Subcutaneous preadipocyte (primary cell): ENCODE measurements at places on chromosomes 2 and 18. TPM values are rescaled to one million over a fixed set of nuclear protein-coding genes. Genes with fewer than 3 reads are reported as not detected.

LAMA3 gene
- total RNA-seq = 3.9 and 6.6 TPM in 2 replicates

WDR43 gene
- 83.0 and 159 TPM in 2 replicates for total RNA-seq

SATB2 gene
- total RNA-seq = 10.3 and 11.1 TPM in 2 replicates

CDH2 gene
- total RNA-seq = 1.1 and 5.7 TPM in 2 replicates

ANO7 gene
- total RNA-seq = 0.73 and 0.78 TPM in 2 replicates

CFAP65 gene
- 0.20 TPM in 1 of 2 replicates, not detected in the other for total RNA-seq

C18orf54 gene
- total RNA-seq = 3.7 and 5.3 TPM in 2 replicates

MC4R gene
- not detected in 2 replicates for total RNA-seq

TGFA gene
- not detected in 2 replicates for total RNA-seq

TMEM198 gene
- total RNA-seq = 1.2 and 3.3 TPM in 2 replicates

MTERF4 gene
- total RNA-seq = 12.1 and 18.0 TPM in 2 replicates

UGP2 gene
- total RNA-seq = 195 and 224 TPM in 2 replicates

GRP gene
- not detected in 2 replicates for total RNA-seq

ITGB1BP1 gene
- 38.1 and 49.2 TPM in 2 replicates for total RNA-seq

TMEM247 gene
- total RNA-seq = not detected in 2 replicates

SPOPL gene
- 12.3 and 12.5 TPM in 2 replicates for total RNA-seq

GAL3ST2 gene
- not detected in 2 replicates for total RNA-seq

HNMT gene
- 23.3 and 59.2 TPM in 2 replicates for total RNA-seq

WNT6 gene
- total RNA-seq = not detected in 2 replicates

DAPL1 gene
- not detected in 2 replicates for total RNA-seq

IL1R2 gene
- 0.39 and 1.1 TPM in 2 replicates for total RNA-seq

NDUFB3 gene
- total RNA-seq = 40.8 and 45.5 TPM in 2 replicates

ALPI gene
- total RNA-seq = not detected in 2 replicates

SPDYA gene
- total RNA-seq = 0.59 and 0.73 TPM in 2 replicates

SALL3 gene
- total RNA-seq = not detected in 2 replicates

GALNT14 gene
- 0.98 and 1.1 TPM in 2 replicates for total RNA-seq

FLACC1 gene
- 1.4 and 1.5 TPM in 2 replicates for total RNA-seq

CTNNA2 gene
- total RNA-seq = not detected in 2 replicates

DNAJC5G gene
- not detected in 2 replicates for total RNA-seq

MDH1B gene
- 0.37 and 0.78 TPM in 2 replicates for total RNA-seq

ADRA2B gene
- total RNA-seq = not detected in 2 replicates

IRS1 gene
- total RNA-seq = 21.3 and 48.5 TPM in 2 replicates

CMPK2 gene
- 0.73 and 1.4 TPM in 2 replicates for total RNA-seq

PLEK gene
- total RNA-seq = not detected in 2 replicates

MAPK4 gene
- not detected in 2 replicates for total RNA-seq

SUCLG1 gene
- 62.8 and 77.2 TPM in 2 replicates for total RNA-seq

PTMA gene
- 652 and 743 TPM in 2 replicates for total RNA-seq

GKN1 gene
- not detected in 2 replicates for total RNA-seq

ACMSD gene
- total RNA-seq = not detected in 2 replicates

TTN gene
- total RNA-seq = 1.1 and 2.7 TPM in 2 replicates

KLHL29 gene
- total RNA-seq = 6.2 and 10.0 TPM in 2 replicates

DYSF gene
- total RNA-seq = under 0.01 and 0.20 TPM in 2 replicates

HRH4 gene
- total RNA-seq = under 0.01 TPM in 1 of 2 replicates, not detected in the other

MC2R gene
- not detected in 2 replicates for total RNA-seq

C2orf72 gene
- total RNA-seq = 0.20 and 0.37 TPM in 2 replicates

PPM1G gene
- total RNA-seq = 73.5 and 102 TPM in 2 replicates

SP140 gene
- under 0.01 TPM in 1 of 2 replicates, not detected in the other for total RNA-seq

HOXD1 gene
- total RNA-seq = not detected in 2 replicates

CRIM1 gene
- total RNA-seq = 47.8 and 144 TPM in 2 replicates
